ENCODE measurements at places on chromosomes 4 and X.

DNA sequence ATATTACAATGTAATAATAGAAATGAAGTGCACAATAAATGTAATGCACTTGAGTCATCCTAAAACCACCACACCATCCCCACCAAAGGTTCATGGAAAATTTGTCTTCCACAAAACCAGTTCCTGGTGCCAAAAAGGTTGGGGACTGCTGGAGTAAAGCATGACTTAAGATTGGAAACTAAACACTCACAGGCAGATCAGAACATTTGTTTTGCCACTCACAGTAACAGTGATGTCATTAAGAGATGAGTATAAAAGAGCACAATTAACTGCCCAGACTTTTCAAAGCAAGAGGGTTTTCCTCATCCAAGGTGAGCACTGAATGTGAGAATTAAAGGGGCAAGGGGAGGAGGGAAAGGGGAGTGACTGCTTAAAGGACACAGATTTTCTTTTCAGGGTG, 35.6 kb downstream of the MAP7D3 start:
- peak; percentile 8 for DNase-seq

DNA sequence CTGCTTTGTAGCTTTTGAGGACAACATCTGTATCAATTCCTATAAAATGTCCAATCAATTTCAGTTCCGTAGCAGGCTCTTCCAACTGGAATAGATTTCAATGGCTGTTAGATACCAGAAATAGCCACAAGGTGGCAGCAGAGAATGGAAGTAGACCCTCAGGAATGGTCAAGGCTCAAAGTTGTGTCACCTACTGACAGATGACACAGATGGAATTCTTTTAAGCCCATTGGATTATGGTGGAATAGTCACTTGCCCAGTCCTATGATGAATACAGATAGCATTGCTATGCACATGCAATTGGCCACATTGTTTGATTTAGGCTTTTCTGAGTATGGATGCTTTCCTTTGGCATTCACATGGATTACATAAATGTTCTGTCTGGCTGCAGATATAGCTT, 130.4 kb upstream of the RADX start:
- DNase-seq, result peak; percentile 71

- no peak for DNase-seq
These were observed 118.8 kb upstream of the AFF2 start for GRCh38 chrX:148381603-148382002.

DNA sequence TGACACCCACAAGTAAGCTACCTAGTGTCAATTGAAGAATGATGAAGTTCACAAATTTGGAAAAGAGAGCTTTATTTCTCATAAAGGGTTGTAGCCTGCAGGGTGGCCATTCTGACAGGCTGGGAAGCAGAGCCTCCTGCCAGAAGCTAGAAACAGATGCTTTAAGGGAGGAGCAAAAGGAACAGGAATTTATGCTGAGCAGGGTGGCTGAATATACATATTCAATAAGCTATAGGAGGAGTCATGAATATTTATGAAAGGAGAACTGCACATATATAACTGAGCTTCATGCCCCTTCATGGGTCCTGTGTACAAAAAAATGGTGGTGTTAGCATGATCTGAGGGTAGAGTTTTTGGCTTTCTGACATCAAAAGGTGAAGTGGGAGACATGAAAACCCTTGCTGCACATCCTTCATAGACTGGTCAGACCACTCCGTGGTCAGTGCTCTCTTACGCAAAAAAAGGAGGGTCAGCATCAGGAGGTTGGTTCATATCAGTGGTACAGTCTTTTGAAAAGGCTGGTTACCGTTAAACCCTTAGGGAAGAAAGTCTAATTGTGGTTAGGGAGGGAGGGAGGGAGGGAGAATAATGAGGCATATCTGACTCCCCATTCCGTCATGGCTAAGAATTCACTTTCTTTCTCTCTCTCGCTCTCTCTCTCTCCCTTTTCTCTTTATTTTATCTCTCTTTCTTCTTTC, 121.4 kb downstream of the LUZP4 start:
- no peak for DNase-seq

GRCh38 chr4:69781458-69782418, 21.3 kb upstream of the SULT1B1 start:
- no peak for DNase-seq

DNA sequence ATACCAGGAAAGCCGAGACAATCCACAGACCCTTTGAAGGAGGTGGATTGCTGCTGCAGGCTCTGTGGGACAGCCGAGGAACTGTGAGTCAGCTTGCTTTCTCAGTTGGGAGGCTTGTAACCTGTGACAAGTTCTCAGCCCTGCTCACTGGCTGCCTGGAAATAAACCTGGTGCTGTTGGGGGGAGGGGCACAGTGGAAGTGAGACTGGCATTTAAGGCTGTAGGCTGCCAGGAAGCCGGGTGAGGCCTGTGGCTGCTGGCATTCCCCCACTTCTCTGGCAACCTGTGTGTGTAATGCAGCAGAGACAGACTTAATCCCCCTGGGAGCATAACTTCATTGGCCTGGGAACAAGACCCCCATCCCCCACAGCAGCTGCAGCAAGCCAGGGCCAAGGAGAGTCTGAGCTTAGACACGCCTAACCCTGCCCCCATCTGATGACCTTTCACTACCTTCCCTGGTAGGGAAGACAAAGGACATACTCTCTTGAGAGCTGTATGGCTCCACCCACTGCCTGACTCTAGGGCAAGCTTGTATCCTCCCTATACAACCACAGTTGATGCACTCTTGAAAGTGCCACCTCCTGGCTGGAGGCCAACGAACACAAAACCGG, 64.1 kb downstream of the ALPK1 start:
- DNase-seq, result no peak

DNA sequence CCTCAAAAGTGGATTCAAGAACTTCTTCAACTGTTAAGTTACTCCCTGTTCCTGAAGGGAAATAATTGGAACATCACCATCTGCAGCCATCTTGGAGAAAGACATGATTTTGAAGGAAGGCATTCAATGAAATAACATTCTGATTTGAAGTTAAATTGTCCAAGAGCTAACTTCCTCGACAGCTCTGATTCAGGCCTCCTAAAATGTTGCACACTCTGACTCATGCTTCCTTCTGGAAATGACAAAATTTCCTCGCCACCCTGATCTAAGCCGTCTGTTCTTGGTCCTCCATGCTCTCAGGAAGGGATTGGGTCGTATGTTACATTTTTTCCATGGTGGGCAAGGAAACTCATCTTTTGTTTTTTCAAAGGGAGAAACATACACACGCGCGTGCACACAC, 496.9 kb upstream of the DIPK2B start:
- no peak for DNase-seq

- DNase-seq, result no peak
These were observed 3.2 kb downstream of the ZBTB33 start for GRCh38 chrX:120253784-120254183.

DNA sequence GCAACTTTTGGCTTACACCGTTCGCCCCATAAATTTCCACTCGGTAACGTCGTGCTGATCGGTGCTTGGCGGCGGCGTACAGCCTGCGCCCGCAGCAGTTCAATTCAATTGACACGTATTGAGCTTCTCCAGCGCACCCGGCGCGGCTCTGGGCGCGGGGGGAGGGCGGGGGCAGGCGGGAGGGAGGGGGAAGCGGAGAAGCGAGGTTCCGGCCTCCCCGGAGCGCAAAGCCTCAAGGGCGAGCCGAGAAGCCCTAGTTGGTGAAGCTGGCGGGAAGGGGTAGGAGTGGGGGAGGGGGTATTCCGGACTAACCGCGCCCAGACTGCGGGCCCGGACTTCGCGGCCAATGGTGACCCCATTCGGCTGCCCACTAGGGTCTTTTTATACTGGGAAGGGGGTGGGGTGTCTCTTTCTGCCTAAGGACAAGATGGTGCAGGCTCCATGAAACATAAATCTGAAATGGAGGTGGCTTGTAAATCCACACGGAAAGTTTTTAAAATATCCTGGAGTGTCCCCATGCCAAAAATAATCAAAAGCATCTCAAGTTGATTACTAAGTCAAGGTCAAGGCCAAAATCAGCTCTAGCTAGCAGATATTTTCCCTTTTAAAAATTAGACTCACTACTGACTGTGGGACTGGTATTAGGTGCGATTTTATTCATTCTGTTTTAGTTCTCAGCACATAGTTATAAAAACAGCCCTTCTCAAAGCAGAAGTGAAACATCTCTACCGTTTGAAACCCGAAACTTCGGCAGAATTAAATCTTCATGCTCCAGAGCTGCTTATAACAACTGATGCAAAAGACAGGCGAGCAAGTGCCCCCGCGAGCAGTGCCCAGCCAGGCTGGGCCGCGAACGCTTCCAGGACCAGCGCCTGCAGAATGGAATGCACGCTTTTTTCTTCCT, 1.5 kb upstream of the BCOR start:
- peak; percentile 38 for DNase-seq

DNA sequence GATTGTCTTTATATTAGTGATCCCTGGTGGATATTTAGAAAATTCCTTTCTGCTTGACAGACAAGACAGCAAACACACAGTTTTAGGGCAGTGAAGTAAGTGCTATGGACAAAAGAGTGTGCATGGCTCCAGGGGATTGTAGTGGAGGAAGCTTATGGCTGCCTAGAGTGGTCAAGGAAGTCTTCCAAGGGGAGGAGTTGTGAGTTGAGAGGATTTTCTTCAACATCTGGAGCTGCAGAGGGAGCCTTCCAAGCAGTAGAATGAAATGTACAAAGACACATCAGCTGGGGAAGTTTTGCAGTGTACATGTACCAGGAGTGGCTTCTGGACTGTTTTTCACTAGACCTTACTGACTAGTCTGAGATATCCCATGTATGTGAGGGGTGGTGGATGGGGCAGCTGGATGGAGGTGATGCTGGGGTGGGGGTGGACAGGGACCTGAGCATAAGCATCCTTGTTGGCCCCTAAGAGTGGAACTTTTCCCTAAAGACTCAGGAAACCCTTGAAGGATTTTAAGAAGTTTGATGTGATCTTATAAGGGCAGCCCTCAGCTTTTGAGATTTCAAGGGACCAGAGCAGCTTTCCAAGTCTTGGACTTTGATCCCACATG, 160.5 kb upstream of the TAPT1 start:
- DNase-seq, result no peak

DNA sequence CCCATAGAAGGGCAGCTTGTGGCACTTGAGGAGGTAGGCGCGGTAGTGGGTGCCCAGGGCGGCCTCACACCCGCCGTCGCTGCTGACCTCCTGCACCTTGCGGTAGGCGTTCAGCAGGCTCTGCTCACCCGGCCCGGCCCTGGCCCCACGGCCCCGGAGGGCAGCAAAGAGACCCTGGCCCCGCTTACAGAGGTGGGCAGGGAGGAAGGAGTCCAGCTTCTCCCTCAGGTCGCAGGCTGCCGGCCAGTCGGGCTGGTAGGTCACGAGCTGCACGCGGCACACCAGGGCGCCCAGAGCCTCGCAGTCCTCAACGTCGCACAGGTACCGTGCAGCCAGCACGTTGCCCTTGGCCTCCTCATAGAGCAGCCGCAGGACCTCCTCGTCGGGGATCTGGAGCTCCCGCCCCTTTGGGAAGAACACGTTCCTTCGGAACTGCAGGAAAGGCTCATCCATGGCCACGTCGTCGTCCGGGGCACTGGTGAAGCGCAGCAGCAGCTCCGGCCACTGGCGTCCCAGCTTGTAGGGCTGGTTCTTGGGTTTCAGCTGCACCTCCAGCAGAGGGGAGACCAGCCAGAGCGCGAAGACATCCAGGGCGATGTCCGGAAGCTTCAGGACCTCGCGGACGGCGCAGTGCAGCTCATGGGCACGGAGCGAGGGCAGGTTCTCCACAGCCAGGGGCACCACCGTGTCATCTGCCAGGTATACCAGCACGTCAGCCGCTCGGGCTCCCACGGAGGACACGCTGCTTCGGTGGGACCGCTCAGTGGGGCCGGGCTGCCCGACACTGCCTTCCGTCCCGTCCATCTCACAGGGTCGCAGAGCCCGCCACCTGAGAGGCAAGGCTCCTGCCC, 17.1 kb upstream of the LAS1L start:
- DNase-seq, result no peak

- DNase-seq, result no peak
These were observed 10.4 kb downstream of the ADAMTS3 start for GRCh38 chr4:72558655-72559054.

- DNase-seq, result no peak
These were observed 93.1 kb downstream of the KLHL34 start for GRCh38 chrX:21565025-21565424.

- DNase-seq, result no peak
These were observed at the start of gene FGF16 for GRCh38 chrX:77446908-77447652. FGF16 (plus strand) TSS chrX:77447389; CDS start chrX:77447675, 286 bp downstream.

GRCh38 chrX:15989716-15990115, 133.6 kb upstream of the GRPR start:
- no peak for DNase-seq

DNA sequence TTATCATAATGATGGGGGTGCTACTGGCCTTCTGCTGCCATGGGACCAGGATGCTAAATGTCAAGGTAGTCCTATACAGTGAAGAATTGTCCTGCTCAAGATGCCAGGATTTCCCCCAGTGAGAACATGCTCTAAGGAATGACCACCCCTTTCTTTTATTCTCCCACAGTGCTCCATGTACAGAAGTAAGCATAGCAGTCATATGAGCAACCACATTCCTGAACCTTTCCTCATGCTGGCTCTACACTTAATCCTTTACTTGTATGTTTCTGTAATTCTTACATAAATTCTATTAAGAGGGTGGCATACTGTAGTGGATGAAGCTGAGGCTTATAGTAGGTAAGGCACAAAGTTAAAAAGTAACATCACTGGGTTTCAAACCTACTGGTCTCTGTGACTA, 20.2 kb downstream of the CYP2U1 start:
- no peak for DNase-seq

DNA sequence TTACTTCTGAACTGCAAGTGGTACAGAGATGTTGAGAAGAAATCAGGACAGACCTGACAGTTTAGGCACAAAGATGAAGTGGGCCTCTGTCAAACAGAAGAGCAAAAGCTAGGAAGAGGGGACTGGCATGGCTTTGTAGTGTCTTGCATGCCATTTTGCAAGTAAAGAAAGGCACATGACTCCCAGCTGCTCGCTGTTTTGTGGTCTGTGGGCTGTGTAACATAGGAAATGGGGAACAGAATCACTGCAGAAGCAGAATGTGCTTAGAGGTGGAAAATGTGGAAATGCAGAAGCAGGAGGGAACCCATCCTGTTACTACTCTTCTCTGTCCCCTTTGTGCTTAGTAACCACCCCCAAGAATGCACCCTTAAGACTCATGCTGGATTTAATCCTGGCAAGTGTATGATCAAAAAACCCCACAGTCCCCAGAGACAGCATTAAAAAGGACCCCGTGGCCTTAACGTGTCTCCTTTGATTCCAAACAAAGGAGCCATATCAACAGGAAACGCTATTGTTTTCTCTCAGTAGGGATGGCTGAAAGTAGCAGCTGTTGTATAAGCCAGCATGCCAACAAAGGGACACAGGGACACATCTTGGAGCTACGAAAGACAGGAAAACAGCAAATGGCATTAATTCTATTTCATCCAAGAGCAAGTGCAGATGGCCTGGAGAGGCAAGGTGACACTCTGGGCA, 177.6 kb upstream of the GLRA2 start:
- DNase-seq, result peak; percentile 24

- DNase-seq, result no peak
These were observed 40.2 kb downstream of the ADH7 start for GRCh38 chr4:99394896-99395295.

GRCh38 chr4:17188547-17189400, 290.3 kb upstream of the LDB2 start:
- no peak for DNase-seq

DNA sequence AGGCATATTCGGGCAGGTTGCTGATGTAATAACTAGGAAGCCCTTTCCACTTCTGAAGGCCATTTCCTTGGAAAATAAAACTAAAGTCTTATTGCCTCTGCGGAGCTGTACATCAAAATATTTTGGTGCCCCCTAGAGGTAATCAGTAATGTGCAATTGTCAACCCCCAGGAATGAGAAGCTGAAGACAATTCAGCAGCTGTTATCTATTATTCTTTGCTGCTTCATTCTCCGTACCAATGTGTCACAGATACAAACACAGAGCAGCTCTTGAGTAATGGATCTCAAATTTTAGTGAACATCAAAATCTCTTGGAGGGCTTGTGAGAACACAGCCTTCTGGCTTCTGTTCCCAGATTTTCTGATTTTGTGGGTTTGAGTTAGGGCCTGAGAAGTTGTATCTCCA, 3.5 kb upstream of the SLIT2 start:
- DNase-seq, result peak; percentile 40

All from NCI-H1436 (cell line).